ENCODE measurements at places on chromosomes 12 and 14. TPM values are rescaled to one million over a fixed set of nuclear protein-coding genes. Genes with fewer than 3 reads are reported as not detected.

DNA sequence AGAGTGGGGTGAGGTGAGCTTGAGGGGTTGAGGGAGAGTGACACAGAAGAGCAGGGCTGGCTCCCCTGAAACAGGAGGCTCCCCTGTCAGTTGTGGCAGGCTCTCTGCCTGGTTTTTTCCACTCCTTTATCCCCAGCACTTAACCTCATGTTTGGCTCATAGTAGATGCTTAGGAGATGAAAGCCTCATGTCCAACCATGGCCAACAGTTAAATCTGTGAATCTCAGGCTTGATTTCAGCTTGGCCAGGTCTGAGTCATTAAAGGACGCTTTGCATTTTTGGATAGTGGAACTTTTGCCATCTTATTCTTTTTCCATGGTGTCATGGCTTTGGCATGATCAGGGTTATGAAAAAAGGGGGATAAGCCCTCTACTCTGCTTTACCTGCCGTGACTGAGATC lies 117.2 kb downstream of the CACNA1C start:
- peaks cover 17% of the 10 kb centered on the region for H3K27me3 ChIP-seq
- H3K36me3 ChIP-seq: no peaks in the 10 kb centered on the region
- no peak overlapping the region for H3K27ac ChIP-seq
- no peak for DNase-seq

GRCh38 chr12:2336409-2336829 lies 283.6 kb downstream of the CACNA1C start:
- H3K36me3 ChIP-seq: no peaks in the 10 kb centered on the region
- H3K4me3 ChIP-seq: no peak overlapping the region
- no peak overlapping the region for H3K27ac ChIP-seq
- no peak for DNase-seq
- H3K27me3 ChIP-seq: peaks cover 6% of the 10 kb centered on the region

- peaks cover 5% of the 10 kb centered on the region for H3K27me3 ChIP-seq
- no peak for DNase-seq
- no peak overlapping the region for H3K27ac ChIP-seq
- peaks cover 3% of the 10 kb centered on the region for H3K4me1 ChIP-seq
Observed at GRCh38 chr12:101277443-101277842, 2.5 kb upstream of the UTP20 start.

POTEG gene
- total RNA-seq: not detected
